ENCODE measurements at places on chromosomes 6 and 20.
A peak's percentile ranks its signal among the peaks of the same experiment; 100 is the strongest.

- no peak for DNase-seq
These were observed 8.0 kb upstream of the ARG1 start for GRCh38 chr6:131565056-131565455.

- DNase-seq: no peak
These were observed 780 bp upstream of the KIAA0319 start for GRCh38 chr6:24646771-24647170.

GRCh38 chr6:121670511-121670910 lies 235.1 kb downstream of the GJA1 start:
- DNase-seq: no peak

DNA sequence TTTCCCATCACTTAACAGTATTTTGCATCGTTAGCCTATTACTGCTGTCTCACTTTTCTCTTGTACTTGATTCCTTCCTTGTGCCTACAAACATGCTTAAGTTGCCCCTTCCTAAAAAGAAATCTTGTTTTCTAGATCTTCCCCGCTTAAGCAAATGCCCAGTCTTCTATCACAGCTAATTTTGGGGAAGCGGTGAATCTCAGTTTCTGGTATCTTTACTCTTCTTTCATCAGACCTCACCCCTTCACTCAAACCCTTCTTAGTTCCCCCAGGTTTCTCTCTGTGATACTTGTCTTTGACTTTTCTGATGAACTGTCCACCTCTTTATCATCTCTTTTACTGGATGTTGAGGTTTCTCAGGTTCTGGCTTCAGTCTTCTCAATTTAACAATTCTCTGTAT lies 14.2 kb downstream of the VAPB start:
- DNase-seq: no peak

- no peak for DNase-seq
These were observed 31.4 kb downstream of the ACSS2 start for GRCh38 chr20:34907616-34908469.

GRCh38 chr6:137033828-137034227 lies 10.9 kb downstream of the IL20RA start:
- peak; percentile 77 for DNase-seq

GRCh38 chr6:157221049-157221816 lies 102.1 kb downstream of the TMEM242 start:
- DNase-seq: peak; percentile 81

GRCh38 chr20:6622041-6622440 lies 145.4 kb upstream of the BMP2 start:
- DNase-seq: no peak

GRCh38 chr20:34008477-34008876 lies 14.8 kb downstream of the RALY start:
- DNase-seq: no peak

DNA sequence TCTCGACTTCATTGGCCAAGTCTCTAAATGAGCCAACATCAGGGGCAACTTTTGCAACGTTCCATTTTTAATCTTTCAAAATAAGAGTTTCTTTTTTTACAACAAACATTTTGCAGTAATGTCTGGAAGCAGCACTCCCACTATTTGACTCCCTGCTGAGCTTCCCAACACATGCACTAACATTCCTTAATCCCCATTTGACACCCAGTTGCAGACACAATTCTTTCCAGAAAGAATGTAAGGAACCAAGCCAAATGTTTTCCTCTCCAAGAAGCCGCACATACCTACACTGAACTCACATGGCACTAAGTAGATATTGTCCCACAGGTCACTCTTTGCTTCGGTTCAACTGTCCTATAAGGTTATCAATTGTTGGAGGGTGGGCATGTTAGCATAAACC lies 165.6 kb downstream of the GRM1 start:
- no peak for DNase-seq

DNA sequence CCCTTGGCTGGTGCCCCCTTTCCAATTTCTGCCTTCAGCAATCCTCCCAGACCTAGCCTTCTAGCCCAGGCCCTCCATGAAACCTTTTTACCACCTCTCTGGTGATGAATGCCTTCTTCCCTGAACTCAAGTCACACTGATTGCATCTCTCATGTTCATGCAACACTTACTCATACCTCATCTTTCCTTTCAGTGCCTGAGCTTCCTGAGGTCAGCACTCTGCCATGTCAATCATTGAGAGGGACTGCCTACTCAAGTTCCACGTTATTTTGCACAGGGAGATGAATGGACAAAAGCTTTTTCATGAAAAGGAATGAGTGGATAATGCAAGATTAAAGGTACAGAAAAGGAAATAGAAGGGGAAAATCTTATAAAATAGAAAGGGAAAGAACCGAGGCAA lies 60.1 kb upstream of the PLEKHG1 start:
- no peak for DNase-seq

GRCh38 chr6:148709577-148709976 lies 37.3 kb upstream of the UST start:
- no peak for DNase-seq

- DNase-seq: no peak
These were observed 144.9 kb downstream of the AIG1 start for GRCh38 chr6:143205585-143205984.

GRCh38 chr20:31566658-31567379 lies 38.3 kb upstream of the ID1 start:
- DNase-seq: no peak

DNA sequence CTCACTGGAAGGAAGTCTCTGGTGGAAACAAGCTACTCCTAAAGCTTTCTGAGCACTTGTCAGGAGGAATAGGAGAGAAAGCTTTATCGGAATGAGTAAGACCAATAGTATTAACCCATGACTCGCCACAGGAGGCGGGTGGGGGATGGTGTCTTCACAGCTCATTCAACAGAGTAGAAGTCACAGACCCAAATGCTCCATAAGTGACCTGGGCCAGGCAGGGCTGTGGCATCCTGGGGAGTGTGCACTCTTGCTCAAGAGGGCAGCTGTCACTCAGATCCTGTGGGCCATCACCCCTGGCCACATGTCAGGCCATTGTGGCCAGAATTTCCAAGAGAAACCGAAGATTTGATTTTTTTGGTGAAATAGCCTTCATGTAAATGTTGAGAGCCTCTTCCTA lies 116.0 kb downstream of the SYCP2 start:
- no peak for DNase-seq

GRCh38 chr6:37689381-37689780 lies 8.3 kb downstream of the MDGA1 start:
- no peak for DNase-seq

- DNase-seq: no peak
These were observed 237.6 kb upstream of the KHDRBS2 start for GRCh38 chr6:62523630-62524029.

DNA sequence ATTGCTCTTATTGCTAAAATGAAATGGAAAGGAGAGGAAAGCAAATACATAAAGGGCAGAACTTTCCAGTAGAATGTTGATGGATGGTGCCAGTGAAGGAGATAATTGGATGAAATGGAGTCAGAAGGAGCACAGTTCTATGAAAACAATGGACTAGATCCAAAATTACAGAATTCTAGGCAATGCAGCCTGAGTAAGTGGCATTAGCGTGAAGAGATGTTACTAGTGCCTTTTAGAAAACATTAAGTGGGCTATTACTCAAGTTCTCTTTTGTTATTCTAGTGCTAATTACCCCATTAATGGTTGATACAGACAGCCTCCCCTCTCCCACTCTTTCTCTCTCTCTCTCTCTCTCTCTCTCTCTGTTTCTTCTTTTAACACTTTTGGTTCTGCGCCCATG lies 209.5 kb upstream of the RGS17 start:
- no peak for DNase-seq

DNA sequence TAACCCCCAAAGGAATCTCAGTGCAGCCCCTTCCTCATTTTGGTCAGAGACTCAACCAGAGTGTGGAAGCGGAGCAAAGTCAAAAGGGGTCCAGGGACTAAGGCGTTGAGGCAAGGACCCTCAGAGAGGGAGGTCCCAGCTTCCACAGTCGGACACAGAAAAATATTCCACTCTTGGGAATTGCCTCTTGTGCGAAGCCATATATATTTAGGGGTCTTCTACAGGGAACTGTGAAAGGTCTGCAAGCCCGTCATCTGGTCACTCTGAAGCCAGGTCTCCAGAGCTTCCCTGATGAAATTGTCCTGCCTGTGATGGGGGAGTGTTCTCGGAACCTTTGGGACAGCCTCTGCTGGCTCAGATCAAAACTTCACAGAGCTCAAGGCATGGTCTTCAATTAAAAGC lies 160.8 kb downstream of the TBXT start:
- no peak for DNase-seq

GRCh38 chr6:74871757-74872156 lies 334.1 kb downstream of the COL12A1 start:
- no peak for DNase-seq

GRCh38 chr6:79134699-79135474 lies 56.8 kb upstream of the PHIP start:
- no peak for DNase-seq

- DNase-seq: peak; percentile 12
These were observed 42.5 kb downstream of the LYRM2 start for GRCh38 chr6:89596056-89596455.

GRCh38 chr6:170013815-170014214 lies 262.4 kb downstream of the ERMARD start:
- no peak for DNase-seq

- DNase-seq: no peak
These were observed 3.3 kb downstream of the HSP90AB1 start for GRCh38 chr6:44250067-44250717.

DNA sequence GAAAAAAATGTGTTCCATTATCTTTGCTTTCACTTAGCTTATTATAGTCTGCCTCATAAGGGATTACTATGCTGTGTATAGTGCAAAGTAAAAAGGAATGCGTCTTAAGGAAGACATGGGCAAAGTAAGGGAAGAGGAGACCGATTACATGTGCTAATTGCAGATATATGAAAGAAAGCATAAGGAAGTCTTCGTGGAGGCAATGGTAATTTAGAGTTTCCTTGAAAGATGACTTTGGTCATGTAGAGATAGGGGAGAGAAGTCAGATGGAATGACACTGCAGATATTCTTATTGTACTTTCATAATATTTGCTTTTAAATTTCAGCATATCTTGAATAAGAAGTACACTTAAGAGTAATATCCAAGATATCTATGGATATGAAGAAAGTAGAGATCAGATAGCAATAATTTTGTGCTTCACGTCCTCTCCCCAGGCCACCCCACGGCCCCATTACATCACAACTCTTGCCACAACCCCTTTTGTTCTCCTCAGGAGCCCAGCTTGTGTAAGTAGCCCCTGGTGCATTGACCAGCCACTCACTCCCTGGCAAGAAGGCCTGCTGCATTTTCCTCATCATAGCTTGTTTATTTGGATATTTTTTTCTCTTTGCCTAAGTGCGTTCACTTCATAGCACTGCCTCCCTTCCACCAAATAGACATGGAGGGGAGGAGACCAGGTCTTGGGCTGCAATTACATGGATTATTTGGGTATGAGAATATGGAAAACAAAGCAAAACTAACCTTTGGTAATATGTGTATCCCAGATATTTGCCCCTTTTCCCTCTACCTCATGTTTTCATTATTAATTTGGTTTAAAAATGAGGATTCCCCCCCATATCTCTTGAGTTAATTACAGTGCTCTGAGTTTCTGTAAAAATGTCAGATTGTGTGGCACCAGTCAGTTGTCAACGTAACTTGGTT lies 30.7 kb upstream of the COL10A1 start:
- no peak for DNase-seq

GRCh38 chr6:44530209-44530909 lies 142.9 kb downstream of the CDC5L start:
- DNase-seq: no peak

GRCh38 chr6:73579389-73579788 lies 58.6 kb upstream of the EEF1A1 start:
- no peak for DNase-seq

DNA sequence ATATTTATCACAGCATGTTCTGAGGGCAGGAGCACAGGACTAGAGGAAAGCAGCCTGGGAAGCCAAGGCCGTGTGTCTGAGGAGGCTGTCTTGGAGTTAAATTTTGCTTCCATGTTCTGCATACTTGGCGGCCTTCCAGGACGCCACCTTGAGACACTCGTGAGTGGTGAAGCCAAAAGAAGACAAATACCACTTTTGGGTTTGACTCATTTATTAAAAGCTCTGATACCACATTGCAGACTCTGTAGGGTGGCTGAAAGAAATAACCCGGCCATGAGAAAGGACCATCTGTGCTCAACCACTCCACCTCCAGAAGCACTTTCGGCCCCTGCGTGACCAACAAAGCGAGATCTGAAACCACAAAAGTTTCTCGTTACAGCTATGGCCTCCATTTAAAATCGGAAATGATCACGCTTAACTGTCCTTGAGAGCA lies 120.0 kb downstream of the TMEM242 start:
- no peak for DNase-seq

GRCh38 chr6:26653007-26653406 lies 6.5 kb downstream of the ZNF322 start:
- no peak for DNase-seq

DNA sequence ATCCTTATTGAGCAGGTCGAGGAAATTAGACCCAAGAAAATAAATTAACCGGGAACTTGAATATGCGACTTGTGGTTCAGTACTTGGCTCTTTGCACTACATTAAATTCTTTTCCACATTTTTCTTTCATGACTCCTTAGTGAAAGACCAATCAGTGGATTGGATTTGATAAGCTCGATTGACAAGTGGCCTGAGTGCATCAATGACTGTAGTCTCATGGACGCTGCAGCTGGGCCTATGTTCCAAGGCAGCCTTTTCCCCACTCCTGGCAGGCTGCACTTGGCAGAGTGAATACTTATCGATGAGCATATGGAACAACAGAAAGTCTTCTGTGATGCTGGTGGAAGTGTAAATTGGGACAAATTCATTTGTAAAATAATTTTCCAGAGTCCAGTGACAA lies 210.8 kb upstream of the EXOC2 start:
- DNase-seq: no peak

DNA sequence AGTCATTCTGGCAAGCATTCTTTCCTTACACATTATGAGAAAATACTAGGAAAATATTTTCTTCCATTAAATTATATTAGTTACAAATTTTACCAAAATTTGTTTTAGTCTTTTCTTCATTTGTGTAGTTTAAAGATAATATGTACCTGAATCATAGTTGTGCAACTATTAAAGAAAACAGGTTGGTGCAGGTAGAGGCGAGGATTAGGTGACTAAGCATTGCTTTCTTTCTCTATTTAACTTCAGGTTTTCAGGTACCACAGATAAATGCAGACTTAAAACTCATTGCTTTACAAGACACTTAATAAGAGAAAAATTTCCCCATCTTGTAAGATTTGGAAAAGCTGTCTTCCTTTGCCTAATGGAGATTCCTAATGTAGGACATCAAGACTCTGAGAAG lies 1175.5 kb upstream of the ADGRB3 start:
- no peak for DNase-seq

Data from central memory CD4-positive, alpha-beta T cell (primary cell).